Muscle of back (tissue), 13 donors: ENCODE measurements at places on chromosomes 7 and 10.

GRCh38 chr7:16579216-16579615 lies 52.6 kb downstream of the LRRC72 start:
- no peak for DNase-seq

GRCh38 chr10:69425511-69426298 lies 9.0 kb upstream of the TACR2 start:
- DNase-seq = no peak

GRCh38 chr10:78516756-78517155 lies 483.1 kb downstream of the RPS24 start:
- peak; percentile 60 for DNase-seq

- DNase-seq = no peak
Observed at GRCh38 chr7:274266-274665, 15.7 kb upstream of the FOXL3 start.

DNA sequence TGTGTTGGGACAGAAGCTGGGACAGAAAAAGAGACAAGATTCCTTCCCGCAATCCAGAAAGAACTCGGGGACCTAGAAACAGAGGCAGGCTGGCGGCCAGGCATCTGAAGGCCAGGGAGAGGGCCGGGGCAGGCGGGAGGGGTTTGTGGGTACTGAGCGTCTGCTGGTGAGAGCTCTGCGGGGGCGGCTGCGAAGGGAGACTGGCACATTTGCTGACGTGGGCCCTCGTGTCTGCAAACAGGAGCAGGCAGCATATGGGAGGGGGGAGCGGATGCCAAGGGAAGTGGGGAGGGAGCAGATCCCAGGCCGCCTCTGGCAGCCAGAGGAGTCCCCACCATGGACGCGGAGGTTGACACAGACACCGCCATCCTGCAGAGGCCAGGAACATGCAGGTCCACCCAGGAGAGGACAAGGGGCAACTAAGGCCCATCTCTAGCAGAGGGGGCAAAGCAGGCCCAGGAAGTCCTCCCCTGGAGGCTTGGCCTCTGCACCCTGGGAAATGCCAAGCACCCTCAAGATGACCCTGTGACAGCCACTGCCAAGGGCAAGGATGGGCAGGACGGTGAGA lies 32.2 kb downstream of the KCNH2 start:
- DNase-seq = no peak

DNA sequence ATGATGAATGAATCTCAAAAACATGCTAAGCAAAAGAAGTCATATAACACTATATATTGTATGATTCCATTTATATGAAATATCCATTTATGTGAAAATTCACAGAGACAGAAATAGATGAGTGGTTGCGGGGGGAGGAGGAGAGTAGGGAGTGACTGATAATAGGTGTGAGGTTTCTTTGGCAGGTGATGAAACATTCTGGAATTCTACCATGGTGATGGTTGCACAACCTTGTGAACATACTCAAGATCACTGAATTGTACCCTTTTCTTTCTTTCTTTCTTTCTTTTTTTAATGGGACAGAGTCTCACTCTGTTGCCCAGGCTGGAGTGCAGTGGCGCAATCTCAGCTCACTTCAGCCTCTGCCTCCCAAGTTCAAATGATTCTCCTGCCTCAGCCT lies 10.7 kb downstream of the SVOPL start:
- DNase-seq = no peak

DNA sequence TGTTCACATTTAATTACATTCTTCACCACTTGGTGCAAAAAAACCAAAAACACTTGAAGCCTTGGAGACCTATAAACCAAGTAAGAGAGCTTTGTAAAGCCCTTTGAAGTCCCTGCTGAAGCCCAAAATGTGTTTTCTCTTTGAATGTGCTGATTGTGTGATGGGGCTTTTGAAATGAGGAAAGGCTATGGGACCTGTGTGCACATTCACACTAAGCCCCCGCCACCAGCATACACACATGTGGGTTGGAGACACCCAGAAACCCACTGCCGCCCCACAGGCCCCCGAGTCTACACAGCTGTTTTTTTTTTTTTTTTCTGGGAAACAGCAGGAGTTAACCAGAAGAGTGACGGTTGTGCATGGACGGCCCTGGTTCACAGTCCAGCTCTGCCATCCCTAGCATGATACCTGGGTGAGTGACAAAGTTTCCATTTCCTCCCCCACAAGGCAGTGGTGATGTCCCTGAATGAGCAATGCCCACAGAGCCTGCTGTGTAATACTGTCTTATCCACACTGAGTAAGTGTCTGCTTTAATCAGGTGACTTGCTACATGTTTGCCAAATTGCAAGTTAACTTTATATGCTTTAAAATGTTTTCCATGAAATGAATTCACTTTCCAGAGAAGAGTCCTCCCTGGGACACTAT lies 154.6 kb upstream of the GDF10 start:
- no peak for DNase-seq

DNA sequence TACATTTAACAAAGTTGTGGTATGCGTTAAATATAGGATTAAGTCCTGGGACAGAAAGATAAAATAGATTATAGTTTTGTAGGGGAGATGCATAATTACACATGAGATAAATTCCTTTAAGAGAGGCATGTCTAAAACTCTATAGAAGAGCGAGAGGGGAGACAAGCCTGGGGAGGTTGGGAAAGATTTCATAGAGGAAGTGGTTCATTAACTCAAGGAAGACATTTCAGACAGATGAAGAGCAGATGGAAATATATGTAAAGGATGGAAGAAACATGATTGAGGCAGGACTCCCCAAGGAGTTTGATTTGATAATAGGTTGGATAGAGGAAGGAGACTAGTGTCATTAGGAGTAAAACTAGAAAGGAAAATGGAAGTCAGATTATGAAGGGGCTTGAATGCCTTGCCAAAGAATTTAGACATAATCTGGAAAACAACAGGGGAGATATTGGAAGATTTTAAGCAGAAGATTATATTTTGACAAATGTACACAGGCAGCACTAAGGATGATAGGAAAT lies 96.1 kb downstream of the PHTF2 start:
- DNase-seq = no peak

GRCh38 chr10:124719213-124719851 lies 24.8 kb downstream of the FAM53B start:
- peak; percentile 92 for DNase-seq

- peak; percentile 86 for DNase-seq
Observed at GRCh38 chr7:98617051-98617959, at the start of gene NPTX2. Gene NPTX2, plus strand, starts transcription at chr7:98617285. Its CDS starts 177 bp downstream, at chr7:98617462.

DNA sequence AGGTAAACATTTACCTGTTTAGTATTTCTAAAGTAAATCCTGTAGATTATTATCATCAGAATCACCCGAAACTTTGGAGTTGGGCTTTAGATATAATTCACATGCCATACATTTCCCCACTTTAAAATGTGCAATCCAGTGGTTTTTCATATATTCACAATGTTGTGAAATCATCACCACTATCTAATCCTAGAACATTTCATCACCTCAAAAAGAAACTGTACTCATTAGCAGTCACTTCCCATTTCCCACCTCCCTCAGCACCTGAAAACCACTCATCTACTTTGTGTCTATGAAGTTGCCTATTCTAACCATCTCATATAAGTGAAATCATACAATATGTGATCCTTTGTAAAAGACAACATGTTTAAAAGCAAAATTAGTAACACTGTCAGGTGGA lies 182.6 kb downstream of the FZD1 start:
- DNase-seq = no peak

DNA sequence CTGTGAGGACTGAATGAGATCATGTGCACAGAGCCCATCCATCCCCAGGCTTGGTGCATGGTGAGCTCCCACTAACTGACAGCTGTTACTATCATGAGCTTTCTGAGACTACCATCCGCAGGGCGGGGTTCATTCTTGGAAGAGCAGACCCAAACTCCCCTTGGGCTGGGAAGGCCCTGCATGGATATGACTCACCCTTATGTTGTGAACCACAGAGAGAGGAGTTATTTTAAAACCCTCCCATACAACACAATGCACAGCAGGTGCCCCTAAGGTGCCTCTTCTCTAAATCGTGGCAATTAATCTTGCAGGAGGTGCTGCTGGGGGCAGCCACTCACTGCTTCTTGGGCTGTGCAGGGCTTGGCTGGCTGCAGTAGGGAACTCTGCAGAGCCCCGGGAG lies 219.1 kb downstream of the GFRA1 start:
- no peak for DNase-seq

- no peak for DNase-seq
Observed at GRCh38 chr7:26507108-26507987, 215.7 kb downstream of the SNX10 start.

- no peak for DNase-seq
Observed at GRCh38 chr7:11188529-11189310, 215.0 kb downstream of the PHF14 start.

DNA sequence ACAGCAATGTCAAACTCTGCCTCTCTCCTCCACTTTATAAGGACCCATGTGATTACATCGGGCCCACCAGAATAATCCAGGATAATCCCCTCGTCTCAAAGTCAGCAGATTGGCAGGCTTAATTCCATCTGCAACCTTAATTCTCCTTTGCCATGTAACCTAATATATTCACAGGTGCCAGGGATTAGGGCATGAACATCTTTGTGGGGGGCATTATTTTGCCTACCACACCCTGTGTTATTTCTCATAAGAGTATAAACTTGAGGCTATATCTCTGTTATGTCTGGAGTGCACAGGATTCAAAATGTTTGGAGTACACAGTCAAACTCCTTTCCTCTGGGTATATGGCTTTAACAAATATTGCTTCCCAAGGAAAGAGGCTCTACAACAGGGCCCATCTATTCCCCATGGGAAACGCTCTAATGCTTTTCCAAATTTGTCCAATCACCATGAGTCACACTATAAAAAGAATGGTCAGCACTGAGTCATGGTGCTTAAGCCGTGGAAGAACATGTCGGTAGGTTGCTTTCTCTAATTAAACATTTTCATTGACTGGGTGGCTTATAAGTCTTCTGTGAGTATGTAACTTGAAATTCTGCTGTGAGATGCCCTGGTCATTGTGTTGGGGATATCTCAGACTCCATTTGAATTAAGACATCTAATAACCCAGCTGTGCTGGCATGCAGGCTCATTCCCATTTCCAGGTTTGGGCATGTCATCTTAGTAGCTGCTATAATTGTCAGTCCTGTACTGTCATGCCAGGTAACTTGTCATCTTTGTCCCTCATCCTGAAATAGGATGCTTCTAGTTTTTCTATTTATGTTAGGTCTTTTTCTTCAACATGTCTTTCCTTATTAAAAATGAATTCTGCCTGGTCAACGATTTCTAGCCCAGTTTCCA lies 11.5 kb upstream of the AKR1B10 start:
- no peak for DNase-seq

- peak; percentile 36 for DNase-seq
Observed at GRCh38 chr10:60958892-60959601, 15.1 kb upstream of the RHOBTB1 start.

- no peak for DNase-seq
Observed at GRCh38 chr10:58942724-58943123, 233.7 kb upstream of the PHYHIPL start.

DNA sequence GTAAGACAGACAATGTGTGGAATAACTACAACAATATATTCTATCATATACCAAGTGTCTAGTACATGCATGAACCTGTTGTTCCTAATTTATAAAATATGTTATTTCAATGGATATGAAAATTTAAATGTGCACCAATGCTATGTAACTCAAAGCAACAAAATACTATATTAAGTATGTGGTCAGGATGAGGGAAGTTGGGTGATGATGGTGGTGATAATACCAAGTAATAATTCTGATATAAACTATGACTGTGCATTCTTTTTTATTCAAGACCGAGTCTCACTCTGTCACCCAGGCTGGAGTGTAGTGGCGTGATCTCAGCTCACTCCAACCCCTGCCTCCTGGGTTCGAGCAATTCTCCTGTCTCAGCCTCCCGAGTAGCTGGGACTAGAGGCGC lies 2.1 kb upstream of the FRA10AC1 start:
- DNase-seq = no peak

DNA sequence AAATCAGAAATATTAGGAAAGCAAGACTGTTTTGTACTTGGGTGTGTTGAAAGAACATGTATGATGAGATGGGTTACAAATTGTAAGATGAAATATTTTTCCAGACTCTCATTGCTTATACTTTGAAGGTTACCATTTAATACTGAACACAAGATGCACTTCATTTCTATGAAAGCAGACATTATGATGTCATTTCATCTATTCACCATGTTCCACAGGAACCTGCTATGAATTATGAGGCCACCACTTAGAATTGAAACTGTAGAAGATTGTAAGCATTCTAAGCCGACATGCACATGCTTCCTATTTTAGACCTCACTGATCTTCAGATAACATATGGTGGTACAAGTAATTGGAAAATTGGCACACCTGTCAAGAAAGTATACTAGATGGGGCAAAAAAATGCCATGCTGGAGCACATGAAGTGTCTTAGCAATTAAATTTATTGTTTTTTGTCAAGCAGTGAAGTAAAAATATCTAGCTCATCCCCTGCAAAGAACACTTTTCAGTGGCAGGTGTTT lies 195.0 kb downstream of the PHF14 start:
- no peak for DNase-seq

DNA sequence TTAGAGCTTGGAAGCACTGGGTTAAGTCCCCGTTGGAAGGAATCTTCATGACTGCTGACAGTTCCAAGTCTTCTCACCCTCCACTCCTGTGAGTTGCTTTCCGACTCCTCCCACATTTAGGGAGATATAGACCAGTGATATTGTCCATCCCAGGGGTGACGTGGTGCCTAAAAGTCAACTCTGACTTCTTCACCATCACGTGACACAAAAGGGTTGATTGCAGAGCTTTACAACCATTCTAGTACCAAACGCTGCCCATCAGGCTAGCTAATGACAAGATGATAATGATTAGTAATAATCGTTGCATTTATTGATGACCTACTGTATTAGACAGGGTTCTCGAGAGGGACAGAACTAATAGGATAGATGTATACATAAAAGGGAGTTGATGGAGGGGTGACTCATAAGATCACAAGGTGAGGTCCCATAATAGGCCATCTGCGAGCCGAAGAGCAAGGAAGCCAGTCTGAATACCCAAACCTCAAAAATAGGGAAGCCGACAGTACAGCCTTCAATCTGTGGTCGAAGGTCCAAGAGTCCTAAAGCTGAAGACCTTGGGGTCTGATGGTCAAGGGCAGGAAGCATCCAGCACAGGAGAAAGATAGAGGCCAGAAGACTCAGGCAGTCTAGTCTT lies 85.3 kb upstream of the CARD11 start:
- DNase-seq = no peak
